Stimulated activated naive CD8-positive, alpha-beta T cell treated with anti-CD3 and anti-CD28 coated beads, Interleukin-15, Interleukin-2, amounts not matched to agents 100 U/mL and 50 U/mL, for 24 hours (primary cell): ENCODE measurements at places on chromosomes 12 and 14.
A peak's percentile ranks its signal among the peaks of the same experiment; 100 is the strongest.

GRCh38 chr14:51597261-51598001 lies 54.3 kb upstream of the FRMD6 start:
- DNase-seq = no peak

- DNase-seq = no peak
Measured at GRCh38 chr12:128098730-128099129, 168.2 kb upstream of the TMEM132C start.

DNA sequence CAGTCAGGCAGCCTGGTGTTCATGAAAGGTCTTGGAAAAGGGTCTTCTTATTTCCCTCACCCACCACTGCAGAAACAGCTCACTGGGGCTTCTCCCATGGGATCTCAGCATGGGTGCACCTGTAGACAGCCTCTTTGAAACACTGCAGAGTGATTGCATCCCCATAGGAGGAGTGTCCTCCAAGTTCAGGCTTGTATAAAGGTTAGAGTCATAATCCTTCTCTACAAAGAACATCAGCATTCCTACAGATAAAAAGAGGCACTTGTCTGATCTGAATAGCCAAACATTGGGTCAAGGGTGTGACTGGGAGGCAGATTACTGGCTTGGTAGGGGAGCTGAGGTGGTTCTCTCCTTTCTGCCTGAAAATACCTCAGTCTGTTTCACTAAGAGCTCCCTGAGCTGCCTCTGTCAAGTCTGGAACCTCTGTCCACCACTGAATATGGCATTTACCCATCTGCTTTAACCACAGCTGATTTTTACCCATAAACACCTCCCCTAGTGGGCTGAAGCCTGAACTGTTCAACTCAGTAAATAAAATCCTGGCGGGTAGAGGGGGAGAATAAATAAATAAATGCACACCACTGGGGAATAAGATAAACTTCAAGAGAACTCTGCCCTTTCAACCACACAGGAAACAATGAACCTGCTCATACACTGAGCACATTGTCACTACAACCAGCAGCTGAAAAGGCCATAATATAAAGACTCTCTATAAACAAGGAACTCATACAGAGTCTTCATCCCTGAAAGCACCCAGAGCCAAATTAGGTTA lies 120.7 kb upstream of the SCAF11 start:
- no peak for DNase-seq

DNA sequence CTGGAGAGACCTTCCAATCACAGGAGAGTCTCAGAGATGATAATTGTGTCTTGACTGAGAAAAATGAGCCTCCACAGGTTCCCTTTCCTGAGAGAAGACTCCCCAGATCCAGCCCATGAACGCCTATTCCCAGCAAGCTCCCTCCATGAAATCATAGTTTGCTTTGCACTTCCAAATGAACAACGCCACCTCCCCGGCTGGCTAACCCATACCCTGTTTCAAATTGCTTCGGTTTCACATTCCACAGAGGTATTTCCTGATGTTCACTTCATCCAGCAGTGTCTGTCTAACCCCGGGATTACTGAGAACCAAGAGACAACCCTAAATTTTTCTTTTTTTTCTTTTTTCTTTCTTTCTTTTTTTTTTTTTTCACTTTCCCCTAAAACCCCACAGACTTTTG lies 124.1 kb upstream of the RFLNA start:
- DNase-seq = no peak

- DNase-seq = peak; percentile 48
Measured at GRCh38 chr12:88299567-88300101, 157.5 kb downstream of the TMTC3 start.

- DNase-seq = no peak
Measured at GRCh38 chr12:11651381-11651780, 1.9 kb downstream of the ETV6 start.

- no peak for DNase-seq
Measured at GRCh38 chr12:58731096-58731495, 189.2 kb downstream of the LRIG3 start.

DNA sequence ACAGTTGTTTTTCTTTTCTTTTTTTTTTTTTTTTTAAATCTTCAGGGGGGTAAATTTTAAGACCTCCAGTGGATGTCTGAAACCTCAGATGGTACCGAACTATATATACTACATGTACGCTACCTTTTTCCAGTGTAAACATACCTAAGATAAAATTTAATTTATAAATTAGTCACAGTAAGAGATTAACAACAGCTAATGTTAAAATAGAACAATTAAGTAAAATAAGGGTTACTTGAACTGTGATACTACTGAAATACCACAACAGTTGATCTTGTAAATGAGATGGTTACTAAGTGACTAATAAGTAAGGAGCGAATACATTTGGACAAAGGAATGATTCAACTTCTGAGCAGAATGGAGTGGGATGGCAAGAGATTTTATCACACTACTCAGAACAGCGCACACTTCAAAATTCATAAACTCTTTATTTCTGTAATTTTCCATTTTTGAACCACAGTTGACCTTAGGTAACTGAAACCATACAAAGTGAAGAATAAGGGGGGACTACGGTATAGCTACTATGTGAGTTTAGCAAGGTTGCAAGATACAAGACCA lies 80.5 kb upstream of the PCED1B start:
- DNase-seq = no peak

DNA sequence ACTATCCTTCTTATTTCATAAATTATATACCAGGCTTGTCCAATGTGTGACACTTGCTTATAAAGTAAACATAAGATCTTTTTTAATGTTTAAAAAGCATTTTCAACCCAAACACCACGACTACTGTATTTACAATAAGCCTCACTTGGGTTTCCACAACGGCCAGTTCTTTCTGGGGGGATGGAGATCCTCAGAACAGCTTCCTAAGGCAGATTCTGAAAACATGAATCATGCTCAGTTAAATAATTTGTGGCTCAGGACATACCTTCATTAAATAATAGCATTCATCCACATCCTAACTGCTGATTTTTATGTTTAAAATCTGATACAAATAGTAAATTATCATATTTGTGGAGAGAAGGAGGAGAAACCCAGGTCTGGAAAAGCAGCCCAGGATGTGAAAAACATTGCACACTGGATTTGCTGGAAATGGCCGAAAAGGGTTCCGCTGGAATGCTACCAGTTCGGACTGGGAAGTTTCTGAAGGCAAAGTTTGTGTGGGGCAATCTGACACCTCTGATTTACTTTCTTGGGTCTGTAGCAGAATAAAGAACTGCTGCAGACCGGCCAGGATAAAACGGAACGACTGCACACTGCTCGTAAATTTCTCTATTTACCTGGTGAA lies 597 bp downstream of the GLT8D2 start:
- no peak for DNase-seq

DNA sequence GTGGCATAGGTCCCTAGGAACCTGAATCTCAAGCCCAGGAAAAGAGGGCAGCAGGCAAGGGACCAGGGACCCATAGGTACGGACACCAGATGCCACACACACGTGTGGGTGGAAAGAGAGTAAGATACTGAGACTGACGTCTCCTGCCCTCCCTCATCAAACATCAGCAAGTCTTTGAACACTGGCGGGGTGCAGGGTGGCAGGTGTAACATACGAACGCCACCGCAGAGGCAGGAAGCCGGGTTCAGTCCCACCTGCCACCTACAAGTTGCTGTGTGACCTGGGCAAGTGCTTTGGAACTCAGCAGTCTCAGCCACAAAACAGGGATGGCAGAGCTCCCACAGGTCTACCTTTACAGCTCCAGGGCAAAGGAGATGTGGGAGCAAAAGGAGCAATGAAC lies 11.1 kb downstream of the ACTN1 start:
- peak; percentile 43 for DNase-seq

GRCh38 chr12:14390870-14391530 lies 25.5 kb downstream of the ATF7IP start:
- DNase-seq = no peak

DNA sequence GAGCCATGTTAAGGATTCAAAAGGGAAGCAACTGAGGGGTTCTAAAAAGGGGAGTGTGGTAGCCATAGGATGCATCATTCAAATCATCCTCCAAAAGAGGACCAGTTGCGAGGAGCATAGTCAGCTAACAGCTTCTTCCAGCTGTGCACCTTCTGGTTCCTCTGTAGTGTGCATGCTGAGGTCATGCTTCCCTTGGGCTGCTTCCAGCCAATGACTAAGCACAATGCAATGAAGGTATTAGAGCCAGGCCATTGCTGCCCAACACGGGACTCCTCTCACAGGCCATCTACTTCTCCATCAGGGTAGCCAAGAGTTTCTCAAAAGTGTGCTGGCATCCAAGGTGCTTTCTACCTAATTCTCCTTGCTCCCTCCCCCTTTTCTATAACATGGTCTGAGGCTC lies 69.2 kb upstream of the ARID2 start:
- no peak for DNase-seq

- DNase-seq = no peak
Measured at GRCh38 chr12:30687265-30687986, 8.2 kb downstream of the IPO8 start.

- DNase-seq = no peak
Measured at GRCh38 chr12:110717037-110717436, 25.7 kb downstream of the PPP1CC start.

DNA sequence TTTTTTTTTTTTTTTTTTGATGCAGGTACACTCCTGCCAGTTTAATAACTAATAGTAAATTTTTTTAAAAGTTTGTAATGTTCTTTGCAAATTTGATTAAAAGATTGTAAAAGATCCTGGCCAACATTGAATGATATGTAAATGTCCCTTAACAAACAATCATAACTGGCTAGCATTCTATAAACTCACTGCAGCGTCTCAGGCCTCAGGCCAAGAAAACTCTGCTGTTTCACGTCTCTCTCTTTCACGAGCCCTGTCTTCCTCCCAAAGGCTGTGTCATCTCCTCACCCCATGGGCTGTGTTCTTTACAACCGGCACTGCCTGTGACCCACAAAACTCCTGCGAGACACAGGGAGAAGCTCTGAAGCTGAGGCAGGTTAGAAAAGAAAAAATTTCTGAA lies 103.3 kb downstream of the NUAK1 start:
- DNase-seq = no peak

GRCh38 chr14:96176275-96176674 lies 28.4 kb upstream of the BDKRB2 start:
- no peak for DNase-seq

GRCh38 chr12:5171701-5172100 lies 128.0 kb downstream of the KCNA5 start:
- DNase-seq = peak; percentile 3

DNA sequence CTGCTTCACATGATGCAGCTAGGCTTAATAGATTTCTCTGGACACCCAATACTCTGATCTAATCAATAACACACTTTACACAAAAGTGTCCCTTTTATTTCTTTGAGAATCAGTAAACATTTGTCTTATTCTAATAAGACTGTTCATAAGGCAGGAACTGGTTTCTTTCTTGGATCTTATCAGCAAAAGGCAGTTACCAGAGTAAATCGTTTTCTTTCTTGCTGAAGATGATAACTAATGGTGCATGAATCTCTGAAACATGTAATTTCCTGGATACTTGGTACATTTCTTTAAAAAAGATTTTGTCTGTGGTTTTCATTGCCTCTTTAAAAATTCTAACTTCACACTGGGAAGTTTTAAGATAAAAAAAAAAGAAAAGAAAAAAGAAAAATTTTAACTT lies 39.6 kb downstream of the WIF1 start:
- DNase-seq = no peak
